ENCODE measurements at places on chromosomes 5 and 9.

- H3K36me3 ChIP-seq: no peaks in the 10 kb centered on the region
- no peaks in the 10 kb centered on the region for H3K27me3 ChIP-seq
- no peak for DNase-seq
- no peak overlapping the region for H3K27ac ChIP-seq
- H3K4me3 ChIP-seq: no peak overlapping the region
- H3K4me1 ChIP-seq: no peaks in the 10 kb centered on the region
These were observed 567.2 kb downstream of the SLCO4C1 start for GRCh38 chr5:101728933-101729332.

DNA sequence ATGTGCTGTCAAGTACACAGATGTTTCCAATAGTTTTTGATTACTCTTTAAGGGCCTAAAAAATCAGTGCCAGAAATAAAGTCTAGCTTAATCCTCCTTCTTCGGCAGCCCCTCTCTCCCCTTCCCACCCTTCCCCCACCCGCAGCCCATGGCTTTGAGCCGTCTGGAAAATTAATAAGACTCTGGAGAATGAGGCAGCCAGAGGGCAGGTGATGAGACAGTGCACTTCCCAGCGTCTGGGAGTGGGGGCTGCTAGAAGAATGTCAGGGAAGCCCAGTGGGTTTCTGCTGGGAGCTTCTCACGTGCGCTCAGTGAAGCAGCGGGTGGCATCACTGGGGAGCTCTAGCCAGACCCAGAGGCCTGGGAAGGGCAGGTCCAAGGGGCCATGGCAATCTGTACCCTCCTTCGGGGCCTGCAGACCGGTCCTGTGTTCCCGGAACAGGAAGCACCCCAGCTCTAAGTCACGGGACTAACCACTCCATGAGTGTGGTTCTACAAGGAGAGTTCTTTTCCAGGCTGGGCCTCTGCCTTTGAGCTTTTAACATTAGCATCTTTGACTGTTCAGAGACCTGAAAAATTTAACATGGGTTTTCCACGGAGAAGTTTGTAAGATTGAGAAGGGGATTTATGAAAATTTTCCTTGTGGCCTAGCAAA, 164.8 kb upstream of the OTULINL start:
- H3K27ac ChIP-seq: peak overlapping the region; percentile 60
- no peak overlapping the region for H3K4me3 ChIP-seq
- H3K27me3 ChIP-seq: no peaks in the 10 kb centered on the region
- peaks cover 21% of the 10 kb centered on the region for H3K4me1 ChIP-seq

- H3K4me1 ChIP-seq: peaks cover 17% of the 10 kb centered on the region
- H3K36me3 ChIP-seq: peaks cover 6% of the 10 kb centered on the region
- DNase-seq: no peak
- no peak overlapping the region for H3K27ac ChIP-seq
- H3K4me3 ChIP-seq: no peak overlapping the region
These were observed 61.5 kb downstream of the ERGIC1 start for GRCh38 chr5:172895549-172895948.

GRCh38 chr9:115080242-115080641, 37.7 kb downstream of the TNC start:
- peaks cover 41% of the 10 kb centered on the region for H3K36me3 ChIP-seq
- no peak overlapping the region for H3K27ac ChIP-seq
- no peak overlapping the region for H3K4me3 ChIP-seq
- no peaks in the 10 kb centered on the region for H3K27me3 ChIP-seq
- DNase-seq: no peak

DNA sequence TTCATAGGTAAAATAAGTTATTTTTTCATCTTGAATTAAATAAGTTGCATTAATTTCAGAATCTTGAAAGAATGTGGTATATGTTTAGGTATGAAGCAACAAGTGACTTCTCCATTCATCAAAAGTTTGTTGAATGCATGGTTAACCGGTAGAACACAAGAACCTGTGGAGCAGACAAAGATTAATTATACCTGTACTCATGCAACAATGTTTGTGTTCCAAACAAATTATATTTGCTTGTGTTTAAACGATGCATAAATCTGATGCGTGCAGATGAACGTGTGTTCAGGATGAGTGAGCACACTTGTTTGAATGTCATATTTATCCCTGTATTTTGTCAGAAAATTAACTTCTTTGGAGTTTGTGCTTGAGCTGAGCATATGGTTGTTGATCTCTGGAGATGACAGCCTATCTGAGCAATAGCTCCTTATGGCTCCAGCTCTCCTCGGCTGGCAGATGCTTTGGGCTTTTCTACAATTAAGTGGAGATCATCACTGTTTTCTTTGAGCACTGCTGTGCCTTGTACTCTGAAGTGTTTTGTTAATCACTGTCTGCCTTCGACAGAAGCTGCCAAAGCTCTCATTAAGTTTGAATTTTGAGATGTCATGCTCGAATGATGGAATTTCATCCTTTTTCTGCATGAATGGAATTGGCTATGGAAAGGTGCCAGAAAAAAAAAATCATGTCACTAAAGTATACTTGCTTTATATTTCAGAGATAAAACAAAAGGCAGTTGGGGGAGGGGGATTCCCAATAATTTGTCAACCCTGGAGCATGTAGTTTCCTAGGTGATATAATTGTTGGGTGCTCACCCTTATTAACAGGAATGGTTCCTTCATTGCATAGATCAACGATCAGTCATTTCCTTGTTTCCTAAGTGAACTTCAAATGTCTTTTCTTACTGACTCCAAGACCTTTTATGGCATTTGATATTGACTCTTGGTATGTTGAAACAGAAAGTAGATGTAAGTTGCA, 502.5 kb upstream of the ARRDC3 start:
- no peak for DNase-seq
- no peaks in the 10 kb centered on the region for H3K4me1 ChIP-seq
- H3K27me3 ChIP-seq: no peaks in the 10 kb centered on the region
- H3K4me3 ChIP-seq: no peak overlapping the region
- no peak overlapping the region for H3K27ac ChIP-seq
- no peaks in the 10 kb centered on the region for H3K36me3 ChIP-seq

DNA sequence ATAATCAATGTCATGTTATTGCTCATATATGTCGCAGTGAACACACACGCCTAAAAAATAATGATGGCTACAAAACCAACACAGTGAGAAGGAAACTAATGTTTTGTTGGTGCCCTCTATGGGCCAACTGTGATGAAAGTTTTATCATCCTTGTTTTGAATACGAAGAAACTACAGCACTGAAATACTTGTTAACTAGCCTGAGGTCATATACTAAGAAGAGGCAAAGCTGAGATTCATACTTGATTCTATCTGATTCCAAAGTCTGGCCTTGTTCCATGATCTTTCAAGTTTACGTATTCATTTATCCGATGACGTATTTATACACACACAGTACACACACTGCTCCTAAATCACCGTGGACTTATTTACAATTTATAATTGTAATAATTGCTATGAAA, 16.1 kb upstream of the DRD1 start:
- H3K36me3 ChIP-seq: no peaks in the 10 kb centered on the region
- no peak for DNase-seq

DNA sequence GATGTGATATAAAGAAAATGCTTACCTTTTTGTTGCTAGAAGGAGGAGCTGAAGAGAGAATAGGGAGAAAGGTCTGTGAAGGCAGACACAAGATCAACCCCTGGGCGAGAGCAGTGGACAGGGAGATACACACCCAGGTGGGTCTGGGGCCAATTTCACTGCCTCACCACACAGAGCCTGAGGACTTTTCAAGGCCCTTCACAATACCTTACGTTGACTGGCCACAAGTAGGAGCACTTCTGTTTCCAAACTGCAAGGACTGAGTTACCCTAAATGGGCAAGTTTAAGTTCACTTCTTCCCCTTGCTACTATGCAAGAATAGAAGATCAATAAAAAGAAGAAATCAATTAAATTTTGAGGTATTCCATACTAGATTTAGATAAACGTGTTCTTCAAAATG, 174.5 kb upstream of the SLC12A2 start:
- DNase-seq: peak; percentile 59
- H3K36me3 ChIP-seq: no peaks in the 10 kb centered on the region
- H3K27me3 ChIP-seq: no peaks in the 10 kb centered on the region
- no peak overlapping the region for H3K4me3 ChIP-seq

- H3K27ac ChIP-seq: no peak overlapping the region
- H3K36me3 ChIP-seq: no peaks in the 10 kb centered on the region
- no peak for DNase-seq
- H3K27me3 ChIP-seq: no peaks in the 10 kb centered on the region
These were observed 69.0 kb upstream of the HRH2 start for GRCh38 chr5:175588709-175589429.

GRCh38 chr5:169024421-169024820, 276.5 kb downstream of the SLIT3 start:
- H3K27ac ChIP-seq: no peak overlapping the region
- H3K27me3 ChIP-seq: no peaks in the 10 kb centered on the region
- peaks cover 2% of the 10 kb centered on the region for H3K4me1 ChIP-seq
- no peaks in the 10 kb centered on the region for H3K36me3 ChIP-seq
- no peak overlapping the region for H3K4me3 ChIP-seq

GRCh38 chr5:178784391-178784790, 53.9 kb upstream of the ZNF354A start:
- H3K27me3 ChIP-seq: no peaks in the 10 kb centered on the region
- no peaks in the 10 kb centered on the region for H3K4me1 ChIP-seq
- H3K36me3 ChIP-seq: no peaks in the 10 kb centered on the region
- no peak for DNase-seq

DNA sequence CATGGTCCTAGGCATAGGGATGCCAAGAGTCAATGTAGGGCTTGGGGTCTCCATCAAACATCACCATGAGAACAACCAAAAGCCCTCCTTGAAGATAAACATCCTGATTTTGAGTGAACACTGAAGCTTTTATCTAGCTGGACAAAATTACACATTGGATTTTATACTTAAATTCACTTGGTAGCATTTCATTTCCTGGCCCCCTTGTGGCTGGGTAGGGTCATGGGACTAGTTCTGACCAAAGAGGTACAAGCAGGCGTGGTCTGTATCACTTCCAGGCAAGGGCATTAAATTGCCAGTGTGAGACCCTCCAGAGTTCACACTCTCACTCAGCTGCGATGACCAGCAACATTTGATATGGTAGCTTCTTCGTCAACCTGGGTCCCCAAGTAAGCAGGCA, 320.3 kb downstream of the ACTL7B start:
- H3K4me3 ChIP-seq: no peak overlapping the region
- peak; percentile 42 for DNase-seq
- H3K27me3 ChIP-seq: no peaks in the 10 kb centered on the region
- no peaks in the 10 kb centered on the region for H3K4me1 ChIP-seq
- no peak overlapping the region for H3K27ac ChIP-seq

- H3K4me3 ChIP-seq: peak within 1 kb of the TSS; percentile 54
- no peak within 1 kb of the TSS for H3K27ac ChIP-seq
- peaks cover 18% of the 10 kb centered on the region for H3K4me1 ChIP-seq
- DNase-seq: no peak
- H3K27me3 ChIP-seq: peaks cover 38% of the 10 kb centered on the region
- no peaks in the 10 kb centered on the region for H3K36me3 ChIP-seq
These were observed at the start of gene SV2C for GRCh38 chr5:76082772-76083554. SV2C (plus strand) TSS chr5:76083383; CDS start chr5:76131751, 48,368 bp downstream.

DNA sequence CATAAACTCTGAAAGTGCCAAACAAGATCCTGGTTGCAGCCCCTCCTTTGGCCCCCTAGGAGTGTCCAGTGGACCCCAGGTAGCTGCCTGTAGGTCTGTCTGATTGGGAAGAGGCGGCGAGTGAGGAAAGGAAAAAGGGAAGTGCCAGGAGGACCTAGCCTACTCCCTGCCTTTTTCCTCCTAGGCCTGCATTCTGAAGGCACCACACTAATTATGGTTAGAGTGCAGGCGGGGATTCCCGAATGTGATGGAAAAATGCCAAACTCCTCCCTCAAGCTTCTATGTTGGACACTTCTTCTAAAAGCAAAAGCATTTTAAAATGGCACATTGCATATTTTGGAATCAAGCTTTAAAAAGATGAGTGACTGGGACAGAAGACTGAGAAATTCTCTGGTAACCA, 83.2 kb upstream of the SMIM15 start:
- no peak for DNase-seq
- H3K36me3 ChIP-seq: no peaks in the 10 kb centered on the region
- H3K27ac ChIP-seq: no peak overlapping the region
- H3K4me3 ChIP-seq: no peak overlapping the region

- no peak for DNase-seq
- no peaks in the 10 kb centered on the region for H3K4me1 ChIP-seq
- H3K36me3 ChIP-seq: no peaks in the 10 kb centered on the region
- no peaks in the 10 kb centered on the region for H3K27me3 ChIP-seq
These were observed 41.0 kb upstream of the SLC36A1 start for GRCh38 chr5:151406322-151406947.

DNA sequence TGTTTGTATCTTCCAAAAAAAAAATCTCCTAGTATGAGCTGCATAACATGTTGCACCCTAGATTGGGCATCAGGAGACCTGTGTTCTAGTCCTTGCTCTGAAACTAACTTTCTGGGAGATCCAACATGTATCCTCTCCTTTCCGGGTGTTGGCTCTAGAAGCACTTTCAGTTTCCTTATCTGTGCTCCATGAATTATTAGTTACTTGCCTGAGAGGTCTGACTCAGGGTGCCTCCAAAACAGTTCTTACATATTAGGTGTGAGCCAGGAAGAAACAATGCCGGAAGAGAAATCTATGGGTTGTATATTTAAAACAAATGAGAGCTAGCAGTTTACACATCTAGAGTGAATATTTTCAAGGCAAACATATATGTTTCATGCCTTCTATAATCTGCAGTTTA, 36.7 kb upstream of the SLC36A2 start:
- peak; percentile 8 for DNase-seq
- no peaks in the 10 kb centered on the region for H3K27me3 ChIP-seq
- no peaks in the 10 kb centered on the region for H3K4me1 ChIP-seq

DNA sequence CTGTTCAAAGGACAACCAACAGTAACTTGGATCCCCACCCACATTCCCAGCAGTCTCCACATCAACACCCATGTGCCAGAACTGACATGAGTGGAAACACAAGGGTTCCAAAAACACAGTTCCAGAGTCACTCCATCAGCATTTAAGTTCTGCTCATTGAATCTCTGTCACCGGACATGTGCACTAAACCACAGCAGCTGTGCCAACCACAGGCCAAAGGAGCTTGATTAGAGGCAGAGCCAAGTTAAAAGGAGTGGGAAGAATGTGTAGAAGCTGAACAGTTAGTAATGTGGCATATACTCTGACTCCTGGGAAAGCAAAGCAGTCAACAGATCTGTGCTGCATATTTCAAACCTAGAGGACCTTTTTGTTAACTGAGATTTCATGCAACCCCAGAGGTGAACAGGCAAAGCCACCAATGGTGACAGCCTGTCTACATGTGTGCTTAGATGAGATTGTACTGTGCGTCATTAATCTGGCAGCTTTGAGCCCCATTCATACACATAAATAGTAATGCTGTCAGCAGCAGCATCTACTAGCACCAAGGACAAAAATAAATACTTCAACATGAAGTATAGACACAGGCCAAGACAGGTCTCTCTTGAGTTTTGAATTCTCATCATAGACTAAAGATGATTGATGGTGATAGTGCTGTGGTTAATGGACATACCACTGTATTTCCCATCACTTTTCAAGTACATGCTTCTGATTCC, 16.4 kb upstream of the FST start:
- H3K36me3 ChIP-seq: no peaks in the 10 kb centered on the region
- H3K4me3 ChIP-seq: no peak overlapping the region
- H3K4me1 ChIP-seq: peaks cover 10% of the 10 kb centered on the region
- H3K27ac ChIP-seq: no peak overlapping the region

All from trophoblast cell (in vitro differentiated cells and primary cell).